ENCODE measurements at places on chromosomes 3 and 15.

- no peak for DNase-seq
These were observed 15.2 kb downstream of the C3orf22 start for GRCh38 chr3:126543457-126544061.

DNA sequence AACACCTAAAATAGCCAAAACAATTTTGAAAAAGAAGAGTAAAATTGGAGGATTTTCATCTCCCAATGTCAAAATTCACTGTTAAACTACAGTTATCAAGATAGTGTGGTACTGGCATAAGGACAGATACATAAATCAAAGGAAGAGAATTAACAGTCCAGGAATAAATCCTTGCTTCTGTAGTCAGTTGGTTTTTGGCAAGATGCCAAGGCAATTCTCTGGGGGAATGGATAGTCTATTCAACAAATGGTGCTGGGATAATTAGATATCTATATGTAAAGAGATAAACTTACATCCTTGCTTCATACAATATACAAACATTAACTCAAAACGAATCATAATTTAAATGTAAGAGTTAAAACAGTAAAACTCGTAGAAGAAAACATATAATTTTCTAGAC lies 57.9 kb upstream of the SELENOK start:
- no peak for DNase-seq

GRCh38 chr3:139689708-139690228 lies 12.0 kb upstream of the NMNAT3 start:
- no peak for DNase-seq

GRCh38 chr3:182105875-182106274 lies 394.1 kb downstream of the SOX2 start:
- DNase-seq: no peak

DNA sequence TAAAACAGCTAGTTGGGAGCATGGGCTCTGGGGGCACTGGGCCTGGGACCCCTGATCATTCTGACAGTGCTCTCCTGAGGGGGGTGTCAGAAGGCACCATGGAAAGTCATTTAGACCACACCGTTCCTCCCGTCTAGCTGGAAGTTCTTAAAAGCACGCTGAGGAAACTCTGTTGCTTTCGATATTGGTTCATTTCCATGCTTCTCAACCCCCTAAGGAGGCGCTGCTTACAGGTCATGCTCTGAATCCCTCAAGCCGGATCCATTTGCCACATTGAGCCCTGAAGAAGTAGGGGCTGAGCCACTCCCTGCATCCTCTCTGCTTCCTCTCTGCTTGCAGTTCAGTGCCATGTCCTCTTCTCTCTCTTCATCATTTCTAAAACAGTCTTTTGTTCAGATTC lies 187.2 kb downstream of the CACNA2D3 start:
- peak; percentile 10 for DNase-seq

DNA sequence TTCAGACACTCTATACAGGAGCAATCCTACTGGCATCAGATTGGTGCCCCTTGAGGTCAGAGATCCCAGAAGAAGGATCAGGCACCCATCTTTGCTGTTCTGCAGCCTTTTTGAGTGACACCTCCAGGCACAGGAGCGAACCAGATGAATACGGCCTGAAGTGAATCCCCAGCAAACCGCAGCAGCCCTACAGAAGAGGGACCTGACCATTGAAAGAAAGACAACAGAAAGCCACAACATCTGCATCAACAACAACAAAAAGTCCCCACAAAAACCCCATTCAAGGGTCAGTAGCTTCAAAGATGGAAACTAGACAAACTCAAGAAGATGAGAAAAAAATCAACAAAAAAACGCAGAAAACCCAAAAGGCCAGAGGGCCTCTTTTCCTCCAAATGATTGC lies 130.4 kb downstream of the PPM1L start:
- no peak for DNase-seq

GRCh38 chr15:52568601-52569585 lies at the start of gene ARPP19:
Gene ARPP19, minus strand, starts transcription at chr15:52569030. Its CDS starts 138 bp downstream, at chr15:52568892.
- DNase-seq: peak; percentile 94

- no peak for DNase-seq
These were observed 12.0 kb downstream of the CD86 start for GRCh38 chr3:122067214-122067550.

- no peak for DNase-seq
These were observed 265.9 kb upstream of the TGFBR2 start for GRCh38 chr3:30340500-30340899.

DNA sequence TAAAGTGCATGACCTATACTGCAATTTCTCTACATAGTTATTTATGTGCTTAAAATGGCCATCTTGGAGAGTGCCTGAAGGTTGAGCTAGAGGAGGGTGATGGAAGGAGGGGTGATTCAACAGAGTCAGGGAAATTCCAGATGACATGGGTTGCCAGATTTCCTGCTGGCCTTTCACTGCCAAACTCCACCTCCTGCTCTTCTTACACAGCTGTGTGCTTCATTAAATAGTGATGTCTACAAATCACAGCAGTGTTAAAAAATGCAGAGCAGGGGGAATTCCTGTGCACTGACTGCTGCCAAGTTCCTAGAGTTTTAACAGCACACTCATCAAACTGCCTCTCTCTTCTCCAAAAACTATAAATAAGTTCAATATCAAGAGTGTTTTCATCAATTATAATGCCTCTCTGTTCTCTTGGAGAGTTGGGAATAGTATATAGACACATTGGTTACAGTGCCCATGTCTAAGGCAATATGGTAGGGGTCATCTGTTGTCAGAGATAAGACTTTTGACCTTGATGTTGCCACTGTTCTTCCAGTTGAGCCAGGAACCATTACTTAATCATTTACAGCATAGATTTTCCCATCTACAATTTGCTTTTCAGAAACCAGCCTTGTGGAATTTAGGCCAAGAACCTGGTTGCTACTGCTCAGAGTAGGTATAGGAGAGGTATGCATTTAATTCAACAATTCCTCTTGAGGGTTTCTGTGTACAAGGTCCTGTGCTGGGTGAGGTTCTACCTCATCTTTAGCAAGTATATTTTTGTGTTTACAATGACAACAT lies 79.6 kb downstream of the TP63 start:
- no peak for DNase-seq

- DNase-seq: no peak
These were observed 8.5 kb upstream of the CTXND1 start for GRCh38 chr15:80260551-80260950.

GRCh38 chr3:44240061-44240460 lies 1.6 kb upstream of the TOPAZ1 start:
- DNase-seq: no peak

DNA sequence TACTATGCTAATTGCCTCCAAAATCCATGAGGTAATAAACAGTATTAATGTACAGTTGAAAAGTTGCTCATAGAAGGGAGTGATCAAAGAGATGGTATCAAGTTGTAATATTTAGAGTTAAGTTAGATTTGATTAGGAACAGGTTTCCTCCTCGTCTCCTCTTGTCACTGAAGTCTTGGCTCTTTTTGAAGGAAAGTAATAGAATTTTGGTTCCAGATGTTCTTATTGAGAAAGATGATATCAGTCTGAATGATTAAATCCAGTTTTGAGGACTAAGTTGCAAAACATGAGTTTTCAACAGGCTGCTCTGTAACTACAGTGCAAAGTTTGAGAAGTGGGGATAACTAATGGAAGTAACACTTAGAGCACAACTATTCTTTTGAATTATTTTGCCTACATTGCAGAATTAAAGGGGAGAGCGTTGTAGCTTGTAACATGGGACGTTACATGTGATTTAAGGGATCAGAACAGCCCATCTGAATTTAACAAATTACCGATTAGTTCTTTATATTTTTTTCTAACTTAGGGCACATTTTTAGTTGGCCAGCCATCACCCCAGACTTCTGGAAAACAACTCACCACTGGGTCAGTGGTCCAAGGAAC lies 48.3 kb downstream of the MAP6D1 start:
- DNase-seq: no peak

DNA sequence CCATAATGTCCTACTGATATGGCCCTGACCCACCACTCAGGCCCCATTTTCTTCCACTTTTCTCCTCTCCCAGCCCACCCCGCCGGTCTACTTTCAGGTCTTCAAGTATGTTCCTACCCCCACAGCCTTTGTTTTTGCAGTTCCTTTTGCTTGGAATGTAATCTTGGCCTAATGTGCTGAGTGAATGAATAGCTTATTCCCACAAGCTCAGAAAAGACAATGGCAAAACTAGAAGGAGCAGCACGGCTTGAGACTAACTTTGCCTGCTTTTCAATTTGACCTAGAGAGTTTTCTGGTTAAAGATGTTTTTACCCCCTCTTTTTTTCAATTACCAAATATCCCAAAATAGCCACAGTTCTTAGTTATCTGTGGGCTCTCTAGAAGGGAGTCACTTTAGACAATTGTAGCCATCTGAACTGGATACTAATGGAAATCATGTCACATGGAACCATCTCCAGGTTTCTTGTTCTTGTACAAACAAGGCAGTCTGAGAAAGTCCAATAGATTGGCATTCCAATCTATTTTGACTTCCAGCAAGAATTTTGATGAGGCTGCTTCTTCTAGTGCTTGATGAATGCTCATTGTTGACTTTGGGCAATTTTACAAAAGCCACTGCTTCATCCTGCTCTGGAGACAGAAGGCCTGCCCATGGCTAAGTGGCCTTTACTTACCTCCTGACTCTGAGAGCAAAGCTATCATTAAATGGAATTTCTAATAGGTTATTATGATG lies 16.3 kb upstream of the LMCD1 start:
- DNase-seq: no peak

- DNase-seq: no peak
These were observed 31.1 kb upstream of the TJP1 start for GRCh38 chr15:29853211-29853987.

DNA sequence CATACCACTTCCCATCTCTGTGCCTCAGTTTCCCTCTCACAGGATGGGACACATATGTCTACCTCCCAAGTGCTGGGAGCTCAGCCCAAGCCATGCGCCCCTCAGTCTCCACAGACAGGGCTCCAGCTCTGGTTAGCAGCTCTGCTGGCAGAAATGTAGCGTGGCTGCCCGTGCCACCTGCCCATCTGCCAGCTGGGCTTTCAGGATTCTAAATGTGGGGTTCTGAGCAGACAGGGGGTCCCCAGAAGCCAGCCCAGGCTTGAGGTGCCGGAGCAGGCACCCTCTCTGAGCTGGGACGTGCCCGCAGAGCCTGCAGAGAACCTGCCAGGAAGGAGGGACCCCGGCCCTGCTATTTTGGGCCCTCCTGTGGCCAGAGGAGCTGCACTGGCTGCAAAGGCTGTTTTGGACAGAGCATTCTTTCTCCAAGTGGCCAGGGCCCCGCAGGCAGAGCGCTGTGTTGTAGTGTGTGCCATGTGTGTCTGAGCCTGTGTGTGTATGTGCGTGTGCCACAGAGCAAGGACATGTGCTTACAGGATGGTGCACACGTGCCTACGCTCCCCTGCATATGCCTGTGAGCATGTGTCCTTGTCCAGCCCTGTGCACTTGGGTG lies 31.7 kb downstream of the PSTPIP1 start:
- no peak for DNase-seq

DNA sequence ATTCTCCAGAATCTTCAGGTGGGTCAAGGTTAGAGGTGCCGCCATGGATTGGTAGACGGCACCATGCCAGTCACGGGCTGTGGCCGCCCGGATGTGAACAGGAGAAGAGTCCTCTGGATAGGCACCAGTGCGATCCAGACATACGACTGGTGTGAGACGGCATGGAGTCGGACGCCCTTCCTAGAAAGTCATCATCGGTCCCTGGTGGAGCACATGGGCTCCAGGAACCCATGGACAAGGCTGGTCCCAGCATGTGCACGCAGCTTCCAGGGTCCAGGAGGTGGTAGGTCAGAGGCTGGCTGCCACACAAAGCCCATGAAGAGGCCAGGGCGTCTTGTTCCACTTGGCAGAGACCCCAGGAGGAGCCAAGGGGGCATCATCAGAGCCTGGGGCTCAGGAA lies 276.1 kb upstream of the LRRC3B start:
- DNase-seq: no peak

DNA sequence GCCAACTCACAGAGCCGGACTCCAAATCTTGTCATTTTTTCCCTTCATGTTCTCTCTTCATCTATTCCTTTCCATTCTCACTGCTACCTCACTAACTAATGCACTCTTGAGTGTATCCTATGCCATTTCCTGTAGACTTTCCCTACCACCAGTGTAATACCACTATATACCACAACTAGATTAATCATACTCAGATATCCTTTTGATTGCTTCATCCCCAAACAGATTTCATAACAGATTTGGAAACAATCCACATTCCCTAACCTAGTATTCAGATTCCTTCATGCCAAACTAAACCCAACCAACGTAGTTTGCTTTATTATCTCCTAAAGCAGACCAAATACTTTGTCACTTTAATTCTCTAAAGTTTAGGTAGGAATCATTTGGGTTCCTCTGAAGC lies 2.6 kb upstream of the PLOD2 start:
- DNase-seq: peak; percentile 4

GRCh38 chr3:116444115-116444747 lies 1.1 kb downstream of the LSAMP start:
- no peak for DNase-seq

- no peak for DNase-seq
These were observed at the start of gene FSD2 for GRCh38 chr15:82805994-82806406. Gene FSD2, minus strand, starts transcription at chr15:82806069. Its CDS starts 18,679 bp downstream, at chr15:82787390.

DNA sequence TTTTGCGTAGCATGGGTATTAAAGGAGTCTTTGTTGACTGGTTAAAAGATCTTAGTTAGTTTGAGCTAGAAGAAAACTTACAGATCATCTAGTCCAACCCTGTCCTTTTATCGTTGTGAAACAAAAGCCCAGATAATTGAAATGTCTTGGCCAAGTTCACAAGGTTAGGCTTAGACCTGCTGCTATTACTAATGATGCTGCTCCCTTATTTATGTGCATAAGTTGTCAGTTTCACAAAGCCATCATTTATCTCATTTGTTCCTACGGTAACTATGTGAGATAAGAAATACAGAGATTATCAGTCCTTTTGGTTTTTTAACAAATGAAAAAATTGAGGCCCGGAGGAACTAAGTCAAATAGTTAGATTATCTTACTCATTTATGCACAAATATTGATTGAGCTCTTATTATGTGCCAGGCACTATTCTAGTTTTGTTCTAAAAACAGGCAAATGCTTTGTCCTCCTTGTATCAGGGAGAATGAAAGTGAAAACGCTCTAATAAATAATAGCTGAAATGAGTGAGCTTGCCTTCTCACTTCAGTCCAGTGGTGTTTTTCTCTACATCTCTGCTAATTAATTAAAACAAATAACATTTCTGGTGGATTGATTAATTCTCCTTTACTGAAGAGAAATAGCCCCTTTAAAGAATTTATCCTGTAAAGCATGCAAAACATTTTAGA lies 49.1 kb upstream of the TPRG1 start:
- DNase-seq: no peak

GRCh38 chr3:168002786-168003368 lies 92.8 kb downstream of the GOLIM4 start:
- DNase-seq: peak; percentile 50

DNA sequence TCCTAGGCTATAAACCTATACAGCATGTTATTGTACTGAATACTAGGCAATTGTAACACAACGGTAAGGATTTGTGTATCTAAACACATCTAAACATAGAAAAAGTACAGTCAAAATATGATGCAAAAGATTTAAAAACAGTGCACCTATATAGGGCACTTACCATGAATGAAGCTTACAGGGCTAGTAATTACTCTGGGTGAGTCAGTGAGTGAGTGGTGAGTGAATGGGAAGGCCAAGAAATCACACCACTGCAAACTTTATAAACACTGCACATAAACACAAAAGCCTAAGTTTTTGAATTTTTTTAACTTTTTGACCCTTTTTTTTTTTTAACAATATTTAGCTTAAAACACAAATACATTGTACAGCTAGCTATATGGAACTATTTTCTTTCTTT lies 204.7 kb upstream of the CTNNB1 start:
- no peak for DNase-seq

- no peak for DNase-seq
These were observed 19.7 kb upstream of the ZNF280D start for GRCh38 chr15:56752986-56753385.

- DNase-seq: no peak
These were observed 8.4 kb upstream of the FSTL1 start for GRCh38 chr3:120459196-120459595.

All from SW480 (cell line).